Jurkat, Clone E6-1 (cell line): ENCODE measurements at places on chromosomes 2 and 18.

GRCh38 chr2:75641587-75641986 is 5.0 kb upstream of the MRPL19 start:
- DNase-seq, result no peak

DNA sequence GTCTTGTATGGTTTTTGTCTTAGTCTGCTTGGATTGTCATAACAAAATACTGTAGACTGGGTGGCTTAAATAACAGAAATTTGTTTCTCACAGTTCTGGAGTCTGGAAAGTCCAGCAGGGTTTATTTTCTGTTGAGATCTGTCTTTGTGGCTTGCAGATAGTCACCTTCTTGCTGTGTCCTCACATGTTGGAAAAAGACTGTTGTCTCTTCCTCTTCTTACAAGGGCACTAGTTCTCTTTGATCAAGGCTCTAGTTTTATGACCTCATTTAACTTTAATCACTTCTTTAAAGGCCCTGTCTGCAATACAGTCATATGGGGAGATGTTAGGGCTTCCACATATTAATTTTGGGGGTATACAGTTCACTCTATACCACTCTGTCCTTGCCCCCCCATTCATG is 56.5 kb downstream of the NBEAL1 start:
- no peak for DNase-seq

DNA sequence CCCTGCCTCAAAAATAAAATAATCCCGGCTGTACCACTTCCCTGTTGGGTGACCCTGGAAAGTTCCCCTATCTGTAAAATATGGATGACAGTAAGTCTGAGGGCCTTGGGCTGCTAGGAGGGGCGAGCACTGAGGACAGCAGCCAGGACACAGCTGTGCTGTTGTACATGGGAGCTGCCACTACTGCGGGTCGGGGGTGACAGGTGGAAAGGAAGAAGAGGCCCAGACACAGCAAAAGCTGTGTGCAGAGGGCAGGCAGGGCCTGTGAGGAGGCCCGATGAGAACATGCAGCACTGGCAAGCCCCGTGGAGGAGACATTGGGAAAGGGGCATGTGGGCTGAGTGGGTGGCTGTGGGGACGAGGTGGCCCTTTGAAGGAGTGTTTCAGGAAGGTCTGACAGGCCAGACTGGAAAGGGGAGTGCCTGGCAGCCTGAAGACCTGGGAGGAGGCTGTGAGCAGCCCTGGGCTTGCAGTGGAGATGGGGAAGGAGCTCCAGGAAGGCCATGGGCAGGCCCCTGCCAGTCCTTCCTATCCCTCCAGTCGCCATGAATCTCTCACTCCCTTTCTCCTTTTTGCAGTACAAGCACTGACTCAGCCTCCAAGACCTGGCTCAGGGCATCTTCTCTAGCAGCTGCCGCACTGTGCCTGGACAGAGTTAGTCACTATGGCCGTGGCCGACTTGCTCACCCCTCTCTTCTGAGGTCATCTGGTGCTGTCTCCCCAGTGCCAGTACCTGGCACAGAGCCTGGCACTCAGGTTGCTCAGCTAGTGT is 28.9 kb upstream of the SEMA4C start:
- DNase-seq, result no peak

GRCh38 chr2:183000846-183001245 is 37.4 kb downstream of the NCKAP1 start:
- no peak for DNase-seq

DNA sequence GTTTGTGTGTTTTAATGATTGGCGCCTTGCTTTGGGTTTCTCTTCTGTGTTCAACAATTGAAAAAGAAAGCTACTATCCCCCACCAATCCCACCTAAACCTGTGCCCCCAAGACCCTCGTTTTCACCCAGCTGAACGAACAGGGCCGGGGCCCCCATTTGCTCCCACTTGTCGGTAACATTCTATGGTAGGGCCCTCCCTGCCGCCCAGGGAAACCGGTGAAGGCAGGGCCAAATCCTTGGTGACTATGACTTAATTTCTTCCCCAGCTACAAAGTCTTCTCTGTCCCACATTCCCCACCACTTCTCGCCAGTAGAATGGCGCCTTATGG is 598 bp upstream of the SNRNP200 start:
- no peak for DNase-seq

- no peak for DNase-seq
Observed at GRCh38 chr2:227462972-227463931, 8.7 kb upstream of the AGFG1 start.
